ENCODE measurements at places on chromosomes 2 and 18. TPM values are rescaled to one million over a fixed set of nuclear protein-coding genes. Genes with fewer than 3 reads are reported as not detected.

DNA sequence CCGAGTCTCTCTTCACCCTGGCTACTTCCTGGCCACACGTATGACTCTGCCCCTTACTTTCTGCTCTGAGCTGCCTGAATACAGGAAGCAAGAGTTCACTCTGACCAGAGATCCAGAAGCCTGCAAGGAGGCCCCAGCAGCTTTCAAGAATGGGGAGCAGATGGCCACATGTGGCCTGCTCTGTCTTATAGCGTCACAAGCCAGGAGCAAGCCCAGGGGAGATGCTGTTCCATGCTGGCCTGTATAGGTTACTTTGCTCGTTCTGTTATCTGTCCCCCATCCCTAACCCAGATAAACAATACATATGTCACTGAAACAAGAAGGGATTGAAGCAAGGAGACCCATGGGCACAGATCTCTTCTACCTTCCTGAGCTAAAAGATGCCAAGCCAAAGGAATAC is 4.3 kb downstream of the PNKD start:
- H3K4me1 ChIP-seq: peaks cover 44% of the 10 kb centered on the region
- peak overlapping the region; percentile 57 for H3K27ac ChIP-seq
- H3K36me3 ChIP-seq: peaks cover 65% of the 10 kb centered on the region
- no peaks in the 10 kb centered on the region for H3K27me3 ChIP-seq

DNA sequence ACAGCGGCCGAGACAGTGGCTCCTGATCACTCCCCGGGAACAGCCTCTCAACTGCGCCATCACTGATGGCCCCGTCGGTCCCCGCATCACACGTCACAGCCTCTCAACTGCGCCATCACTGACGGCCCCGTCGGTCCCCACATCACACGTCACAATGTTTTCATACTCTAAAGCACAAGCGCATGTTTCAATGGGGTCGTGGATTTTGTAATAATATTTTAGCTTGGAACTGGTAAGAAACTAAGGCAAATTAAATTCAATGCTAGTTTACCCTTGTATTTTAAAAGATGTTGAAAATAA is 44.2 kb upstream of the CTDP1 start:
- no peak for DNase-seq
- H3K27me3 ChIP-seq: peaks cover 3% of the 10 kb centered on the region
- H3K4me3 ChIP-seq: no peak overlapping the region
- no peaks in the 10 kb centered on the region for H3K4me1 ChIP-seq
- no peak overlapping the region for H3K27ac ChIP-seq
- H3K36me3 ChIP-seq: no peaks in the 10 kb centered on the region

The TUBA3E gene
- polyA plus RNA-seq: not detected

DNA sequence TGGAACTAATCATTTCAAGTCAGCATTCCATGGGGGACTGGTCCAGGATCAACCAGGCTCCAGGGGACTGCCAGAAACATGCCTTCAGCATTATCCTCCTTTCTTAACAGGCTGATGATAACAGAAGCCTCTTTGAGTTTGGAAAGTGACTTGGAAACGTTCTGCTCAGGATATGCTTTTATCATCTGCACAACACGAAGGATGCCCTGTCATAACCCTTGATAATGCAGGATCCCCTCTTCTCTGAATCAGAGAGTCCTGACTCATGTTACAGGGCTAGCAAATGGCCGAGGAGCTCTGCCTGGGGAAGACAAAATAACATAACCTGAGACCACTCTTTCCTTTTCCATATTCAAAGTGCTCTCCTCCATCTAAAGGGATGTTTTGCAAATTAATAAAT is 6.7 kb downstream of the SCYGR3 start:
- no peak overlapping the region for H3K4me3 ChIP-seq
- H3K36me3 ChIP-seq: no peaks in the 10 kb centered on the region
- no peak overlapping the region for H3K27ac ChIP-seq
- H3K4me1 ChIP-seq: peaks cover 15% of the 10 kb centered on the region
- H3K27me3 ChIP-seq: no peaks in the 10 kb centered on the region

- H3K4me3 ChIP-seq: no peak overlapping the region
- no peaks in the 10 kb centered on the region for H3K27me3 ChIP-seq
- H3K4me1 ChIP-seq: peaks cover 4% of the 10 kb centered on the region
- H3K36me3 ChIP-seq: peaks cover 7% of the 10 kb centered on the region
Measured at GRCh38 chr18:58924473-58924872, 59.8 kb downstream of the ZNF532 start.

- H3K27ac ChIP-seq: no peak overlapping the region
- H3K4me1 ChIP-seq: peaks cover 47% of the 10 kb centered on the region
- no peaks in the 10 kb centered on the region for H3K27me3 ChIP-seq
- no peak overlapping the region for H3K4me3 ChIP-seq
- DNase-seq: no peak
Measured at GRCh38 chr2:86223927-86224560, 24.8 kb downstream of the MRPL35 start.

DNA sequence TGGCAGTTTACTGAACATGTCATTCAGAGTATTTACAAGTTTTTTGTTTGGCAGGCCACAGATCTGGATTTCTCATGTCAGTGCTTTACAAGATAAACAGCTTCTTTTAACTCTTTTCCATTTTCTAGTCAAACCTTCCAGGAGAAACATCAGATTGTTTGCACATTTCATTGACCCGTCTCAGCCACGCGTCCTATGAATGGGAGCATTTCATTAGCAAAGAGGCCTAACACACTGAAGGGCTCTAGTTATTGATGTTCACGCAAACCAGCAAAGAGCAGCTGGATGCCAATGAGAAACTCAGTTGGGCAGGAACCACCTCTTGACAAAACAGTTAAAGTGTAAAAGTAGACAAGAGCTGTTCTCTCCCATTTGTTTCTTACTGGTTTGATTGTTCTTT is 29.2 kb upstream of the MFF start:
- DNase-seq: no peak
- no peak overlapping the region for H3K27ac ChIP-seq
- no peaks in the 10 kb centered on the region for H3K4me1 ChIP-seq
- H3K36me3 ChIP-seq: no peaks in the 10 kb centered on the region
- no peaks in the 10 kb centered on the region for H3K27me3 ChIP-seq

- DNase-seq: no peak
- H3K27me3 ChIP-seq: no peaks in the 10 kb centered on the region
- no peaks in the 10 kb centered on the region for H3K4me1 ChIP-seq
- no peak overlapping the region for H3K27ac ChIP-seq
- no peaks in the 10 kb centered on the region for H3K36me3 ChIP-seq
Measured at GRCh38 chr2:1494257-1494656, 81.0 kb downstream of the TPO start.

The PCARE gene
- polyA plus RNA-seq: not detected

DNA sequence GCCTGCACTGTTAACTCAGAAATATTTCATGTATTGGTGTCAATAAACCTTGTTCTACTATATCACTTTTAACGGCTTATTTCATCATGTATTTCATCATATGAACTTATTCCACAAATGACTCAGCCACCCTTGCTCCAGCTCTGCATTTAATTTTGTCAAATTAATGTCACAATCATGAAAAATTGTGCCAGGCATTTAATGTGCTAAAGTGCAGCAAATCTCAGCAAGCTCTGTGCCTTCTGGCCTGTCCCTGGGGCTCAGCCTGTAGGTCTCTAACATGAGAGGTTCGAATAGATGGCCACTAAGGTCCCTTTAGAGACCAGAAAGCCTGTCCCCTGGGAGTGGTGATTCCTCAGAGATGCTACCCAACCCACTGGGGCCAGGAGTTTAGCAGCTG is 28.6 kb downstream of the BOD1L2 start:
- no peaks in the 10 kb centered on the region for H3K36me3 ChIP-seq
- H3K4me3 ChIP-seq: no peak overlapping the region
- H3K4me1 ChIP-seq: no peaks in the 10 kb centered on the region
- no peak overlapping the region for H3K27ac ChIP-seq
- H3K27me3 ChIP-seq: no peaks in the 10 kb centered on the region
- no peak for DNase-seq

The NGEF gene
- polyA plus RNA-seq: not detected

DNA sequence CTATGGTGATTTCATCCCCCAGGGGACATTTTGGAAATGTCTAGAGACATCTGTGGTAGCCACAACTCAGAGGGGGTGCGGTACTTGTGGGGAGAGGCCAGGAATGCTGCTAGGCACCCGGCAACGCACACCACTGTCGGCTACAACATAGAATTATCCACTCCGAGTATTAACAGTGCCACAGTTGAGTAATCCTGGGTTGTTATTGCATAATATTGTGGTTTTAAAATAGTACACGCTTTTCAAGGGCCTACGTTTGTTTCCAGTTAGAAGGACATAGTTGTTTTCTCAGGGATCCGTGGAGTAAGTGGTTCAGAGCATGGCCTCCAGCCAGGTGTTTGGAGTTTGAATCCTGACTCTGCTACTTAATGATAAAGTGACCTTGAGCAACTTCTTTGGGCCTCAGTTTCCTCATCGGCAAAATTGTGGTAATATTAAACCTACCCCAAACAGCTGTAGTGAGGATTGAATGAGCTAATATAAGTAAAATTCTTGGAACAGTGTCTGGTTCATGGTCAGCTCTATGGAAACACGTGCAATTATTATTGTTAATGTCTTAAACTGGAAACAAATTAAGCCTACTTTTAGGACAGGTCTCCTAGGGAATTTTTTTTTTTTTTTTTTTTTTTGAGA is 24.5 kb downstream of the CYP27A1 start:
- no peaks in the 10 kb centered on the region for H3K27me3 ChIP-seq
- no peak overlapping the region for H3K4me3 ChIP-seq
- H3K27ac ChIP-seq: no peak overlapping the region
- DNase-seq: no peak
- H3K36me3 ChIP-seq: no peaks in the 10 kb centered on the region
- H3K4me1 ChIP-seq: no peaks in the 10 kb centered on the region

The SERPINB3 gene
- not detected for polyA plus RNA-seq

DNA sequence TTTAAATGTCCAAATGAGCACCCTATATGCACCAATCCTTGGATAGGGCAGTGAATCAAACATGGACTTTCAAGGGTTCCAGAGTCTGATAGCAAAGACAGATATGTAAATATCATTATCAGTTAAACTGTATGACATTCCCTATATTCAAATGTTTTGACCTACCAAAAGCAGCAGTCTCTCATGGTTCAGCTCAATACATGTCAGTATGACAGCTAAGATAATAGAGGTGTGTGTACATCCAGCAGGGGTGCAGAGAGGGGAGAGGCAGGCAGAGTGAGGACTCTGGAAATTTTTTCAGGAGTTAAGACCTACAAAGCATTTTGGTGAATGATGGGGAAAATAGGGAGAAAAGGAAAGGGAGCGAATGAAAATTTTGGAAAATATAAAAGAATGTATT is 106.3 kb downstream of the MYO3B start:
- H3K4me1 ChIP-seq: no peaks in the 10 kb centered on the region
- no peak overlapping the region for H3K27ac ChIP-seq
- no peaks in the 10 kb centered on the region for H3K27me3 ChIP-seq
- H3K4me3 ChIP-seq: no peak overlapping the region

- H3K27me3 ChIP-seq: no peaks in the 10 kb centered on the region
- no peaks in the 10 kb centered on the region for H3K4me1 ChIP-seq
- H3K36me3 ChIP-seq: no peaks in the 10 kb centered on the region
- H3K4me3 ChIP-seq: no peak overlapping the region
Measured at GRCh38 chr2:129277585-129277981, 701.9 kb upstream of the RAB6C start.

DNA sequence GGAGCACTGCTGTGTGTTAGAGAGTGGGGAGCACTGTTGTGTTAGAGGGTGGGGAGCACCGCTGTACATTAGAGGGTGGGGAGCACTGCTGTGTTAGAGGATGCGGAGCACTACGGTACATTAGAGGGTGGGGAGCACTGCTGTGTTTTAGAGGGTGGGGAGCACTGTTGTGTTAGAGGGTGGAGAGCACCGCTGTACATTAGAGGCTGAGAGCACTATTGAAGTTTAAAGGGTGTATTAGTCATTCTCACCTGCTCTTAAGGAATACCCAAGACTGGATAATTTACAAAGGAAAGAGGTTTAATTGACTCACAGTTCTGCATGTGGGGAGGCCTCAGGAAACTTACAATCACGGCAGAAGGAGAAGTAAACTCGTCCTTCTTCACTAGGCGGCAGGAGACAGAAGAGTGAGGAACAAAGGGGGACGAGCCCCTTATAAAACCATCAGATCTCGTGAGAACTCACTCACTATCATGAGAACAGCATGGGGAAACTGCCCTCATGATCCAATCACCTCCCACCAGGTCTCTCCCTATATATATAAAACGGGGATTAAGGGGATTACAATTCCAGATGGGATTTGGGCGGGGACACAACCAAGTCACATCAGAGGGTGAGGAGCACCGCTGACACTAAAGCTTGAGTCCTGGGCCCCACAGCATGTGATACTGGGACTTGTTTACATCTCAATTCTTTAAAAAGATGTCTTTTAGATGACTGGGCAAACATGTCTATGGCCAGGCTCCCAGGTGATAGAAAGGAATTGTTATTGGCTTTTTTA is 19.5 kb upstream of the AGXT start:
- no peak for DNase-seq
- H3K4me3 ChIP-seq: no peak overlapping the region
- no peaks in the 10 kb centered on the region for H3K36me3 ChIP-seq
- no peak overlapping the region for H3K27ac ChIP-seq
- H3K4me1 ChIP-seq: no peaks in the 10 kb centered on the region

The SIGLEC15 gene
- polyA plus RNA-seq: 0.10 TPM

DNA sequence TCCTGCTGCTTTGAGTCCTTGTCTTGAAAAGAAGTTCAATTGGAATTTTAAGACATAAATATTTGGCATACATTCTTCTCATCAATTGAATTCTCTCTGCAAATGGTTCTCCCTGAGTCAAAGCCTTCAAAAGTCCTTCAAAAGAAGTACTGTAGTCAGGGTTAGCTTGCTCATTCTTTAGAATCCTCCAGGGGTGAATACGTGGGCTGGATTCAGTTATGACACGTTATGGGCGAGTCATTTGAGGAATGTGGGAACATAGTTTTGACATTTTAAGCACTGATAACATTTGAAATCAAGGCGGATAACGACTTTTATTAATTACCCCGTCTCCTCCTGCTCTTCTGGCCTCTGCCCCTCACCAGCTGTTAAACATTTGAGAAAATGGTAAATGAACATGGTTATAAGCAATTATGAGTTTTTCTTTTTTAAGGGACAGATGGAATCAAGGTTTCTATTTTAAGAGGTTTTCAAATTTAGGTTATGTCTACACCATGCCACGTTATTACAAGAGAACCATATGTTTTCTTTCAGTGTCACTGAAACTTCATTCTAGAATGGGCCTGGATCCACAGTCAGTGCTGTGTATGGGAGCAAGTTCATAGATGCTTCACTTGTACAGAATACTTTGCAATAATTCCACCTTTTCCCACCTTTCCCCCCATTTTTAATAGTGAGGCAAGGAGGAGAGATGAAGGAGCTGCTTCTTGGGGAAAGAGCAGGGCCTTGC is 273.1 kb downstream of the TSN start:
- DNase-seq: no peak
- H3K27me3 ChIP-seq: no peaks in the 10 kb centered on the region
- no peaks in the 10 kb centered on the region for H3K4me1 ChIP-seq
